CD4-positive, alpha-beta T cell treated with Interleukin-4 for 4 hours (primary cell): ENCODE measurements at places on chromosomes 11 and 22.

DNA sequence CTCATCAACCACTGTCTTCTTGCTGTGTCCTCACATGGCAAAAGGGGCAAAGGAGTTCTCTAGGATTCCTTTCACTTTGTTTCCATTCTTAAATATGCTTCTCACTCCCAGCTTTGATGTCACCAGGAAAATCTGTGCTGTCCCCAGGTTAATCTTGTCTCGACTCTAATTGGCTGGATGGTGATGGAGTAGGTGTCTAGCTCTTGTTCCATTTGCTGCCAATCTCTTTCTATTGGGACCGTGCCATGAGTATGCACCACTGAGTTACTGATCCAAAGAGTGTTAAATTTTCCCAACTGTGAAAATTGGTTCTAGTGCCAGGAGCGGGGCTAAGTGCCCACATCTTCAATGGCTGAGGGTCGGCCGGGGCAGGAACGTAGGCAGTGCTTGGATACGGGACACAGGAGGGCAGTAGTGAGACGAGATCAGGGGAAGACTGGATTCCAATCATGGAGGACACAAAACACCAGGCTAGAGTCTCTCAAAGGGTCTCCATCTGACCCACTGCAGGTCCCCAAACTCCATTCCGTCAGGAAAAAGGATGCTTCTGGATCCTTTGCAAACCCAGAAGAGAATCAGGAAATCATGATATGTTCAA is 47.7 kb upstream of the CSNK2A3 start:
- no peak for DNase-seq

DNA sequence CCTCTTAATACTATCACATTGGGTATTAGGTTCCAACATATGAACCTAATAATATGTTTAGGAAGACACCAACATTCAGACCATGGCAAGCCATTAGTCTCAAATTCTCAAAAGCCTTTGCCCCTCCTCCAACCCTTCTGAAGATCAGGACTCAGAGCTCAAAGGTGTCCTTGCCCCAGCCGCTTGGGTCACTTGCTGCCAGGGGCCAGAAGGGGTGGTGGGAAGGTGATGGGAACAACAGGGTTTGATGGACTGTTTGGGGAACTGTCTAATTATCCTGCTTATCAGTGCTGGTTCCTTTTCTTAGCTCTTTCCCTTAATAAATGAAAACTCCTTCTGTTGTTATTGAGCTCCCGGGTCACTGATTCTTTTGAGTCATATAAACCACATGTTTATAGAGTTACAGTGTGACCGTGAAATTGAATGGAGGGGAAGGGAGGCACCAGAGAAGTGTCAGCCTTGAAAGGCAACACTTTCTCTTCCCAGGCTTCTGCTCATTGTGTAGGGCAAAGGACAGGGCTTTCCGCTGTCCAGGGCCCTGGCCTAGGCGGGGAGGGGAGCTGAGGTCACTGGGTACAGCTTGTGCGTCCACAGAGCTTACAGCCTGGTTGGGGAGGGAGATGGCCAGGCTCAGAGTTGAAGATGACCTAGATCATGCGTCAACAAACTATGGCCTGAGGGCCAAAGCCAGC is 105.1 kb downstream of the FBXO7 start:
- DNase-seq = no peak

GRCh38 chr22:37823134-37823985 is at the start of gene GALR3:
Gene GALR3 (plus strand): TSS chr22:37823382. CDS start chr22:37823407, 25 bp downstream.
- DNase-seq = no peak

DNA sequence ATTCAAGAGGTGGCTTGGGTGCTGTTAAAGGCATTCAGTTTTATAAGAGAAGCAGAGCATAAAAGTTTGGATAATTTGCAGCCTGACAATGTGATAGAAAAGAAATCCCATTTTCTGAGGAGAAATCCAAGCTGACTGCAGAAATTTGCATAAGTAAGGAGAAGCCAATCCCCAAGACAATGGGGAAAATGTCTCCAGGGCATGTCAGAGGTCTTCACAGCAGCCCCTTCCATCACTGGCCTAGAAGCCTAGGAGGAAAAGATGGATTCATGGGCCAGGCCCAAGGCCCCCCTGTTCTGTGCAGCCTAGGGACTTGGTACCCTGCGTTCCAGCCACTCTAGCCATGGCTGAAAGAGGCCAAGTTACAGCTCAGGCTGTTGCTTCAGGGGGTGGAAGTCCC is 207.3 kb downstream of the METTL15 start:
- DNase-seq = no peak

GRCh38 chr22:19853058-19853878 is 1.4 kb downstream of the GNB1L start:
- DNase-seq = no peak

GRCh38 chr11:125637840-125638239 is 12.9 kb downstream of the CHEK1 start:
- no peak for DNase-seq

DNA sequence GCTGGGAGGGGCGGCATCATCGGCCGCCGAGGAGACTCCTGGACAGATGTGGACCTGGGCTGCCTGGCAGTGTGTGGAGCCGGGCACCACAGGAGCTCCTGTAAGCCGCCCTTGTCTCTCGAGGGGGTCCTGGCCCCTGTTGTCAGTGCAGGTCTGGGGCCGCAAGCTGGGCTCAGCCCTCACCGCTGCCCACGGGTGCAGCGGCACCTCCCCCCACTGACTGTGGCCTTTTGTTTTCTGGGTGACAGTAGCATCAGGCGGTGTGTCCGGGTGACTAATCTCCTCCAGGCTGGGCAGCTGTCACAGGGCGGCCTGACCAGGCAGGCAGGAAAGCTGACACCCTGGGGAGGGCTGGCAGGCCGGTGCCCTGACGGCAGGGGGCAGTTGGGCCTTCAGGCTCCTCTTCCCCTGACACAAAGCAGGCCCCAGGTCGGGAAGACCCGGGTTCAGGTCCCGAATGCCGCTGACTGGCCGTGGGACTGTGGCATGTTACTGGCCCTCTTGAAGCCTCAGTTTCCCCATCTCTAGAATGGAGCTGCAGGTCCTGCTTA is 16.3 kb downstream of the DGKZ start:
- DNase-seq = no peak

DNA sequence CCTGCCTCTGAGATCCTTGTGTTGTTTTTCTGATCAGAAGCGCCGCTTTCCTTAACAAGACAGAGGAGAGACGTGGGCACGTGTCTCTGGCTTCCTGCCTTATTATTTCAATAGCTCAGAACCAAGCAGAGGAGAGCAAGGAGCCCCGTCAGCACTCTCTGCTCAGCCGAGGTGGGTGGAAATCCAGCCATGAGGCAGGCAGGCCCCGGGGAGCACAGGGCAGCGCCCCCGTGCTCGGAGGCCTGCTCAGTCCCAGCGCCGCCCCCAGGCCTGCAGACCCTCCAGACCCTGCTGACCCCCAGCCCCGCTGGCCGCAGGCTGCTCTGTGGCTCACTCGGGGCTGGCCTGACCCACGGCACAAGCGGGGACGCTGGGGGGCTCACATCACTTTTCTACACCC is 162.8 kb downstream of the BRD1 start:
- DNase-seq = no peak

- DNase-seq = no peak
These were observed 8.3 kb downstream of the CYB561A3 start for GRCh38 chr11:61353131-61354067.

GRCh38 chr22:42763965-42764480 is 43.4 kb upstream of the A4GALT start:
- DNase-seq = no peak

- DNase-seq = no peak
These were observed 5.1 kb downstream of the SHISAL1 start for GRCh38 chr22:44307509-44308169.

GRCh38 chr11:64752175-64752970 is 7.4 kb downstream of the PYGM start:
- DNase-seq = no peak

- no peak for DNase-seq
These were observed 125.7 kb downstream of the PARVA start for GRCh38 chr11:12503039-12503484.

- DNase-seq = no peak
These were observed 7.8 kb downstream of the SEPTIN3 start for GRCh38 chr22:41976961-41977566.

- DNase-seq = no peak
These were observed 35.1 kb upstream of the RAB1B start for GRCh38 chr11:66233301-66233700.

- DNase-seq = no peak
These were observed 40.3 kb downstream of the RIBC2 start for GRCh38 chr22:45453764-45454163.

GRCh38 chr11:73268671-73269271 is 3.4 kb upstream of the P2RY6 start:
- DNase-seq = no peak

- no peak for DNase-seq
These were observed 281.7 kb upstream of the MTNR1B start for GRCh38 chr11:92687724-92688123.

DNA sequence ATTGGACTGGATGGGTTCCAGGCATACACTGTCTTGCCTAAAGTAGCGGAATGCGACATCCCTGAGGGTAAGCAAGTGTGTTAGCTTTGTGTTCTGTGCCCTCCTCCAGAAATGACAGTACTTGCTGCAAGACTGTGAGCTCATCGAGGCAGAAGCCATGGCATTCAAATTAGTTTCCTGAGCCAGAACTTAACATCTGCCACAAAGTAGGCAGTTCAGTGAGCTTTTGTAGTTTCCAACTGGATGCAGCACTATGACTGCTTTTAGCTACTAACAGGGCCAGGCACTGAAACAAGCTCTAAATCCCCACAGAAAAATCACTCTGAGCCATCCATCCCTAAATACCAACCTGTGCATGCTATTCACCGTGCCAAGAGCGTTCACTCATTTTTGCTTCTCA is 1.2 kb upstream of the FAR1 start:
- DNase-seq = no peak

- no peak for DNase-seq
These were observed 8.1 kb downstream of the FAR1 start for GRCh38 chr11:13676576-13676975.

GRCh38 chr11:748007-748359 is 719 bp downstream of the TALDO1 start:
- DNase-seq = no peak

DNA sequence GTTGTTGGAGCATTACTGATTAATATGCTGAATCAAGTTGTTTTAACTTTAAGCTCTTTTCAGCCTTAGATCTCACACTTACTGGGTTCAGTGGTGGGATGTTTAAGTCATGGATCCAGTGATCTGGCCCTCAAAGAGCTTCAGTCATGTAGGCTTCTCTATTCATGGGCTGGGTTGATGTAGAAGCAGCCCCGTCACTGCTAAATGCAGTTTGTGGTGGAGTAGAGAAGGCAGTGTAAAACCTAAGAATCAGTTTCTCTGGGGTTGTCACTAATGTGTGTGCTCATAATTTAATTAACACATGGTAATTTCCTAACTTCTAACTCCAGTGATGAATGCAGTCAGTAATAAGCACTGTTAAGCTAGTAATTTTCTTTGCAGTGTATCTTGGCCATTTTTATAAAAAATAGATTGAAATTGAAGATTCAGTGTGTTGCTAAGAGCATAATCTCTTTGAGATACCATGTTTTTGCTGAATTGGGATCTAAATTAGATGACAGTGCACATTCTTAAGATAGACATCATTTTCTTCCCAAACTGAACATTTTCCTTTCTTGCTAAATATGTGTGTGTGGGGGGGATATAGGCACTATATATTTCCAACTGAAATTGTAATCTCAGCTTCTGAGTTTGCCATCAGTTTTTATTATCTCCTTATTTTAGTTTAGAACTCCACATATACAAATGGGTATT is 9.0 kb downstream of the SPCS2 start:
- no peak for DNase-seq

GRCh38 chr22:30574997-30575671 is 669 bp upstream of the GAL3ST1 start:
- no peak for DNase-seq

DNA sequence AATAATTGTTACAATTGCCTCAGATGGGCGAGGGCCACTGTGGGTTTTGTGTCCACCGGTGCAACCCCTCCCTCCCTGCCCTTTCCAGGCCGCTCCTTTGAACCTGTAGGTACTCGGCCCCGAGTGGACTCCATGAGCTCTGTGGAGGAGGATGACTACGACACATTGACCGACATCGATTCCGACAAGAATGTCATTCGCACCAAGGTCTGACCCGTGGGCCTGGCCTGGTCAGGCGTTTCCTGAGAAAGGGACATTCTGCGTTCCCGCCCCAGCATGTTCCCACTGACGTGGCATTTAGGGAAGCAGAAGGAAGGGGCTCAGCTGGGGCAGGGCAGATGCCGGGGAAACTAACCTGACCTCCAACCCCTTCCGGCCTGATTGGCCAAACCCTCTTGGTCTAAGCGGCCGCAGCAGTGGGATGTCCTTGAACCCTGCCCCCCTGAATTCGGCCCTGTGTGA is 10.1 kb downstream of the SIDT2 start:
- DNase-seq = no peak

- DNase-seq = no peak
These were observed 10.1 kb upstream of the FANCF start for GRCh38 chr11:22635689-22636088.

DNA sequence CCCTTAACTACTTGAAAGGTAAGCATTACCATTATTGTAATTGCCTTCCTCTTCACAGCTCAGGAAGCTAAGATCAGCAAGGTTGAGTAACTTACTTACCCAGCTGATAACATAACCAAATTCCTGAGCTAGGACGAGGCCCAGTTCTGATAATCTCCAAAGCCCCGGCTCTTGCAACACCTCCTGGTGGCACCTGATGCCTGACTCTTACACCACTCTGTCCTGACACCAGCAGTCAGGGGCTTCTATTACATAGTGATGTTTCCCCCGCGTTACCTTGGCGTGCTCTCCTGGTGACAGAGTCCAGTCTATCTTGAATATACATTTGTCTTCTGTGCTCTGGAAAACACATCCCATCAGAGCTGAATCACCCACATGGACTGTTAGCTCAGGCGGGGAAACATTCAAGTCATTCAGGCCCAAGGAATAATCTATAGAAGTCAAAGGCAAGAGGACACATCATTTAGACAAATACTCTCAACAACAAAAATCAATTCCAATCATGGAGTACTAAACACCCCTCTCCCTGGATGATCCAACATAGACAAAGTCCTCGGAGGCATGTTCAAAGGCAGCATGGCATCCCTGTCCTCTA is 12.6 kb downstream of the JAML start:
- no peak for DNase-seq

DNA sequence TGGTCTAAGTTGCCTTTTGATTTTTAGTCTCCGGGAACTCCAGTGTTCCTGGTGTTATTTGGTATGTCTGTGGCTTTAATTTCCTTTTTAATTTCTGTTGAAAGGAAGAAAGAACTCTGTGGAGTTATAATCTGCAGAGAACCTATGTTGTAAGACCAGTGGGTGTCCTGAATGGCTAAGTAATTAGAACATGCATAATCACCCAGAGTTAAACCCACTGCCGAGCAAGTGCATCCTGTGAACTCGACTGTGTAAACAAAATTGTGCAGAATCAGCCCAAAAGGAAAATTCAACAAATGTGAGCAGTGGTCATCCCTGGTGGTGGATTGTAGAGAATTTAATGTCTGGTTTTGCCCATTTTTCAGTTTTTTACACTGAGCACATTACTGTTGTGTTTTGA is 162.5 kb downstream of the COMMD9 start:
- no peak for DNase-seq

- DNase-seq = no peak
These were observed 114.7 kb upstream of the OR4B1 start for GRCh38 chr11:48101958-48102357.
